ENCODE measurements at places on chromosomes 5 and 9.

GRCh38 chr9:4832786-4833579 is 40.2 kb downstream of the RCL1 start:
- no peak for DNase-seq

DNA sequence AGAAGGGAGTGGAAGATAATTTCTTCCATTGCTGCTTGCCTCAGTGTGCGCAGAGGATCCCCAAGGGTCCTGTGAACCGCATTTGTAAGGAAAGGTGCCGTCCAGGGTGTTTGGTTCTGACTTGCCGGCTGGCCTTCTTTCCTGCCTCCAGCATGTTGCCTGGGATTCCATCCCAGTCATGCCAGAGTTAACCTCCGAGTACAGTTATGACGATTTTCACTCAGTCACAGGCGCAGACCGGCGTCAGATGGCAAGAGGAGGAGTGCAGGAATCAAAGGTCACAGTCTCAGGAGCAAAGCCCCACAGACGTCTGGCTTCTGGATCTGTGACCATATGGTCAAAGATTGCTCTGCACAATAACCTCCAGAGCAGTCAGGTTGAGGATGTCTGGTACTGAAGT is 5.9 kb upstream of the GADD45G start:
- DNase-seq, result no peak

GRCh38 chr9:137195525-137196220 is 4.9 kb downstream of the TPRN start:
- no peak for DNase-seq

DNA sequence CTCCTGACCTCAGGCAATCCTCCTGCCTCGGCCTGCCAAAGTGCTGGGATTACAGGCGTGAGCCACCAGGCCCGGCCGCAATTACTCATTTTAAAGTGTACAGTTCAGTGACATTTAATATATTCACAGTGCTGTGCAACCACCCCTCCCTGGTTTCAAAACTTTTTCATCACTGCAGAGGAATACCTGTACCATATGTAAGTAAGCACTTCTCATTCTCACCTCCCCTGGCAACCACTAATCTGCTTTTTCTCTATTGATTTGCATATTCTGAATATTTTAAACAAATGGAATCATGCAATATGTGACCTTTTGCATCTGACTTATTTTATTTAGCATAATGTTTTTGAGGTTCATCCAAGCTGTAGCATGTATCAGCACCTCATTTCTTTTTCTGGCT is 21.3 kb upstream of the KIAA1958 start:
- DNase-seq, result no peak

Data from activated effector memory CD4-positive, alpha-beta T cell treated with Interleukin-2 at 50 U/mL for 16 hours (primary cell).